ENCODE measurements at places on chromosomes 16 and 17.

GRCh38 chr17:10556301-10557005 lies 7.0 kb upstream of the MYH2 start:
- DNase-seq = no peak

DNA sequence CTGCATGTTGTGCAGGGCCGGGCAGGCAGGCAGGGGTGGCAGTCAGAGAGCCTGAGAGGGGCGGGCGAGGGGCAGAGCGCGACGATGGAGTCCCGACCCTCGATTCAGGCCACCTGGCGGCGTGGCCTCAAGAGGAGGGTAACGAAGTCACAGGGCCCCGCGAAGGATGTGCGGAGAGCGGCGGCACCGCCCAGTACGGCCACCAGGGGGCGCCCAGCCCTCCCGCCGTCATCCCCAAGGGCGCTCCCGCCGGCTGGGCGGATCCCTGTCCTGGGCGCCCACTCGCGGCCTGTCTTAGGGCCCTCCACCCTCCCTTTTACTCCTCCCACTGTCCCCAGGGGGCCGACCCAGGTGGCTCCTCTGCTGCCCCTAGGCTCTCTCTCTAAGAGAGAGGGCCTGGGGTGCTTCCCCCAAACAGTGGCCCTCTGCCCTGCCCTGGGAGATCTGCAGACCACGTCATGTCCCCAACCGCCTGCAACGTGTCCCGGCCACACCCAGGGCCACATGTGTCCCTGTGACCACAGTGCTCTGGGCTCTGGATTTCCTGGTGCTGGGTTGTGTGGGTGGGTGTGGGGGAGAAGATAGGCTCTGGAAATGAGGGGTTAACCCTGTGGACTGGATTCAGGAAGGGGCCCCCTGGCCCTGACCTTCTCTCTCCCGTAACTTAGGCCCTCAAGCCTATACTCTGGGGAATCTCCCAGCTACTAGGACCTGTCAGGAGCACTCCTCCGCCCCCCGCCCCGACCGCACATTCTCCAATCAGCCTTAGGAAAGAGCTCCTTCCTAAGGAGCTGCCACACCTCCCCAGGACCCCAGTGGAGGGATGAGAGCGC lies 5.9 kb downstream of the DPEP2 start:
- peak; percentile 82 for DNase-seq

GRCh38 chr17:8360751-8361150 lies 15.8 kb downstream of the KRABD2 start:
- no peak for DNase-seq

- DNase-seq = no peak
These were observed 605.8 kb upstream of the CDH11 start for GRCh38 chr16:65727534-65728137.

DNA sequence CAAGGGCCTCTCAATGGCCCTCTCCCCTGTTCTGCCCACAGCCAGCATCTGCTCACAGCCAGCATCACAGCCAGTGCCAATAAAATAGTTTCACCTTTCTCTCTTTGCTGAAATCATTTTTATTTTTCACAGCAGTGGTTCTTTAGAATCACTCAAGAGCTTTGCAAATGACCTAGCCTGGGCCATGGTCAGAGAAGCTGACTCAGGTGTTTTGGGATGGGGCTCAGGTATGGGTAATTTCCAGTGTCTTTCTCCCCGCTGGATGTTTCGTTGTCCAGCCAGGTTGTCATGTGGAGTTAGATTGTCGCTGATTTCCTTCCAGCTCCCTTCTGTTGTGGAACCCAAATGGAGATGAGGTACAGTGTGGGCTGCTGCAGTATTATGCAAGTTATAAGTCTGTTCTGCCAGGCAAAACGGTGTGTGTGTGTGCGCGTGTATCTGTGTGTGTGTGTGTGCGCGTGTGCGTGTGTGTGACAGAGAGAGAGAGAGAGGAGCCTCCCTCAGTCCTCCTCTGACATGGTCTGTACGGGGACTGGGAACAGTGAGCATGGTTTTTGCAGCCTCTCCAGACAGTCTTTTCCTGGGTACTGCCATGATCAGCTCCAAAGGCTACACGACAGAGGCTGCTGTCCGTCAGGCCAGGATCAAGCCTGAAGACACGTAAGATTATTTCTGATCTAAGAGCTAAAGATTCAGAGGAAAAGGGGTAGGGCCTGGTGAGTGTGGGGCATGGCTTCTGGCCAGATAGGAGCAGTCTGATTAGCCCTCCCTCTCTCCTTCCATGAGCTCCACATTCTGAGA lies 1.4 kb upstream of the PMP22 start:
- DNase-seq = no peak

- DNase-seq = peak; percentile 80
These were observed 805 bp upstream of the ORAI3 start for GRCh38 chr16:30947859-30948666.

- no peak for DNase-seq
These were observed 165.6 kb downstream of the SNX29 start for GRCh38 chr16:12142157-12142556.

GRCh38 chr17:60091109-60091508 lies 12.4 kb upstream of the HEATR6 start:
- no peak for DNase-seq

GRCh38 chr17:33515974-33516373 lies 222.9 kb upstream of the ASIC2 start:
- DNase-seq = no peak

- no peak for DNase-seq
These were observed 70.8 kb upstream of the TRAP1 start for GRCh38 chr16:3787924-3788661.

GRCh38 chr17:37123941-37124820 lies 175.4 kb downstream of the AATF start:
- DNase-seq = no peak

GRCh38 chr16:87380403-87380802 lies 3.2 kb downstream of the FBXO31 start:
- DNase-seq = no peak

GRCh38 chr16:57822018-57822553 lies 19.8 kb upstream of the KIFC3 start:
- DNase-seq = no peak

- DNase-seq = no peak
These were observed 383.8 kb downstream of the GRIN2A start for GRCh38 chr16:9798474-9798873.

DNA sequence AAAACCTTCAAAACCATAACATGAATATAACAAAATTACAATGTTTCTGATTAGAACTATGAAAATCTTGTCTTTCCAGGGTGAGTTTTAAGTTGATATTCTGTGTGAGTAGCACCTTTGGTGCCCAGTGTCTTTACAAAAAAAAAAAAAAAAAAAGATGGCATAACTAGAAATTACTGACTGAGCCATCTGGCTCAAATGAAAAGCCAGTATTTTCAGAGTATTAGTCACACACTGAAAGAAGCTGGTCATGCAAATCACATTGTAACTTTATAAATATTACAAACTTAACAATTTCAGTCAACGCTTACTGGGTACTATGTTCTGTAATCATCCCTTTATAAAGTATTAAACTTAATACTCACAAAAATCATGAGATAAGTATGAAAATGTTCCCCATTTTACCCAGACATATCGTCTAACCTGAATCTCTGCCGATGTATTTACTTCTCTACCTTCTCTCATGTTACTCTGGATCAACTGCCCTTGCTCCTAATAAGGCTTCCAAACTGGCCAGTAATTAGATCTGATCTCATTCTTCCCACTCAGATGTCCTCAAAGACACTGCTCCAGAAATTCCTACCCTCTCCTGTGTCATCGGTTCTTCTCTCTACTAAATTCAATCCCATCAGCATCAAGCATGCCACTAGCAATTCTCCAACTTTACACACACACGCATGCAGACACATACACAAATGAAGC lies 25.4 kb downstream of the UBE2G1 start:
- DNase-seq = no peak

DNA sequence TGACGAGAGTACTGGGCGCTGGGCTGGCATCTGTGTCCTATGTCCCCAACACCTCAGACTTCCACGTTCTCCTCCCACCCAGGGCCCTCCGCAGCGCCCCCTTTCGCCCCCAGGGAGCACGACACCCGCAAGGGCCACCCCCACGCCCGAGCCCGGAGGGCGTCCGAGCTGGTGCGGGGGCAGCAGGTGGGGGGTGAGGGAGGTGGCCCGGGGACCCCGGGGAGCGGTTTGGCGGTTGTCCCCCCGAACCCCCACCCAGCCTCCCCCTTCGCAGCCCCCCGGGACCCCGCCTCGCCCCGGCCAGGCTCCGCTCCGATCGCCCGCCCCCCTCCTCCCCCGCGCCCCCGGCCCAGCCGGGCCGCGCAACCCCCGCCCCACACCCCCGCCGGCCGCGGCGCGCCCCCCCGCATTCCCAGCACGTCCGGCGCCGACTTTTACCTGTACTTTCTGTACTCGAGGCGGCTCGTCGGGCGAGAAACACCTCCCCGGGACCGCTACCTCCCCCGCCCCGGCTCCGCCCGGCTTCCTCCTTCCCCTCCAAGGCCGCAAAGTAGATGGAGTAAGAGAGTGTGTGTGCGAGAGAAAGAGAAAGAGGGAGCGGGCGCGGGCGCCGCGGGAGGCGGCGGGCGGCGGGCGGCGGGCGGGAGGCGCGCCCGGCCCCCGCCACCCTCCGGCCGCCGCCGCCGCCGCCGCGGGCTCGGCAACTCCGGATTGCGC lies 901 bp downstream of the CDYL2 start:
- peak; percentile 45 for DNase-seq

GRCh38 chr16:265711-266110 lies 10.0 kb downstream of the RGS11 start:
- DNase-seq = peak; percentile 49

DNA sequence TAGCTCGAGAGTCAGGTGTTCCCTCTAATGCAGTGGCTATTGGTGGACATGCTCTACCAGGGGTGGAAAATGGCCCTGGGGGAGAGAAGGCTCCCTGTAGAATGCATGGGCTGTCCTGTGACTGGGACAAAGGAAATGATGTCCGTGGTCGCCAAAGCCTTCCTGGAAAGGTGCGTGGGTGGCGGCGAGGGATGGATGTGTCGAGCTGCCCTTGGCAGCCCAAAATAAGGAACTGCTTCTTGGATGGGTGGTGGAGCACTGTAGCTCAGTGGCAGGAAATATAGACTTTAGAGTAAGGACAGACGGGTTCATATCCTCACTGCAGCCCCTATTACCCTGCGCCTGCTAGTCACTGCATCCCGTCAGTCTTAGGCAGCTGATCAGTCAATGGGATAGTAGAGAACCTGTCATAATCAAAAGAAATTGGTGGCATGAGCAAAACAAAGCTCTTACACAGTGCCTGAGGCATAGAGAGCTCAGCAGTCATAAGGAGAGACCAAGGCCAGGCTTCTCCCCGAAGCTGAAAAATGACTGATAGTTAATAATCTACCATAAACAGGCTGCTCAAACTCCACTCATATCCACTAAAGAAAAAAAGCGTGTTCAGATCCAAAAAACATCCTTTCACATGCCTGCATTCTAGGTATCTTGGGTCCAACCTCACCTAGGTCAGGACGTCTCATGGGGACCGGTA lies 123.5 kb upstream of the PLCG2 start:
- DNase-seq = no peak

DNA sequence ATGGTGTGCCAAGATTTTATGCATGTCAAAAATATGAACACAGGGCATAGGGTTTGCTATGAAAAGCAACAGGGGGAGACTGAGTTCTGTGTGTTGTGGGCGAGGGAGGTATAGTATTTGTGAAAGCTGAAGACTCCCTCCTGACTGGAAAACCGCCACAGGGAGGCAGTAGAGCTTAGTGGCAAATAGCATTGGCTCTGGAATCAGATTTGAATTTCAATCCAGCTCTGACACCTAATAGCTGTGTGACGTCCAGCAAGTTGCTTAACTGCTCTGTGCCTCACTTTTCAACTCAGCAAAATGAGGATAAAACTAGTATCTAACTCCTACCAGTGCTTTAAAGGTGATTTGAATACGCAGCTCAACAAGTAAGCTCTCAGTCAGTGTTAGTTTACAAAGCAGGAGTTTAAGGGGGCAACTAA lies 22.0 kb downstream of the KPNA2 start:
- peak; percentile 31 for DNase-seq

DNA sequence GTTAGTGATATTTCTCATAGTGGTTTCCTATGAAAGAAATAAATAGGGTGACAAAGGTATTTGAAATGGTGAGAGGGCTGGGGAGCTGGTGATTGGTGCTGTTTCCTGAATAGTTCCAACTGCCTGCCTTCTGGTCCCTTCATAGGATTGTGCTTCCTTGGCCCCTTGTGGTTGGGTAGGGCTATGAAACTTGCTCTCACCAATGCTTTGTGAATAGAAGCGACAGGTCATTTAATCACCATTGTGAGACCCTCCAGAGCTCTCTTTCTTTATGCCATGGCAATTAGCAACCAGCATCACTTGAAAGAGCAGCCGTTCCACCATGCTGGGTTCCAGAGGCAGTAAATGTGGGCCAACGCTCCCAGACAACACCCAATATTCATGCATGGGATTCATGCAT lies 23.7 kb upstream of the WWOX start:
- DNase-seq = no peak

DNA sequence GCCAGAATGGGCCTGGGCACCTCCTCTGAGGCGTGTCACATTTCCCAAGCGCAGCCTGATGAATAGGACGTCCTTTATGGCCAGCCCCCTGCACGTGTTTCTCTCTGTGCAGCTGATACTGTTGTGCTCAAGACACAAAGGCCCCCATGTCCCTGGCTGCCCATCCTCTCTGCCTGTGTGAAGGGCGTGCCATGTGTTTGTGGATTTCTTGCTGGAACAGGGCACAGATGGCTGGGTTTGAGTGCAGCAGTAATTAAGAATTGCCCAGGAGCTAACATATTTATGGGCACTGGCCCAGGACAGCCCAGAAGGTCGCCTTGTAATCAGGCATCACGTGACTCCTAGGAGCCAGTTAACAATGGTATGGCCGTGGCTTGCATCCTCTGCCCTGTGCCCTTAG lies 181.1 kb downstream of the CCDC182 start:
- no peak for DNase-seq

- peak; percentile 82 for DNase-seq
These were observed 3.7 kb upstream of the CBX8 start for GRCh38 chr17:79800325-79801155.

- DNase-seq = no peak
These were observed 328 bp downstream of the LLGL1 start for GRCh38 chr17:18225642-18226283.

- peak; percentile 86 for DNase-seq
These were observed 4.0 kb downstream of the CCDC92B start for GRCh38 chr17:2745317-2746037.

GRCh38 chr17:6327007-6327406 lies 107.9 kb downstream of the AIPL1 start:
- DNase-seq = no peak
